Stimulated activated CD4-positive, alpha-beta T cell treated with anti-CD3 and anti-CD28 coated beads, Interleukin-12 subunit alpha, Interleukin-12 subunit beta, amount 100 ng/mL, for 48 hours (primary cell): ENCODE measurements at places on chromosomes 1 and 21.

- no peak for DNase-seq
Observed at GRCh38 chr1:6454856-6455751, 10.9 kb downstream of the TNFRSF25 start.

GRCh38 chr1:109605381-109605780 is 14.0 kb downstream of the GNAT2 start:
- no peak for DNase-seq

DNA sequence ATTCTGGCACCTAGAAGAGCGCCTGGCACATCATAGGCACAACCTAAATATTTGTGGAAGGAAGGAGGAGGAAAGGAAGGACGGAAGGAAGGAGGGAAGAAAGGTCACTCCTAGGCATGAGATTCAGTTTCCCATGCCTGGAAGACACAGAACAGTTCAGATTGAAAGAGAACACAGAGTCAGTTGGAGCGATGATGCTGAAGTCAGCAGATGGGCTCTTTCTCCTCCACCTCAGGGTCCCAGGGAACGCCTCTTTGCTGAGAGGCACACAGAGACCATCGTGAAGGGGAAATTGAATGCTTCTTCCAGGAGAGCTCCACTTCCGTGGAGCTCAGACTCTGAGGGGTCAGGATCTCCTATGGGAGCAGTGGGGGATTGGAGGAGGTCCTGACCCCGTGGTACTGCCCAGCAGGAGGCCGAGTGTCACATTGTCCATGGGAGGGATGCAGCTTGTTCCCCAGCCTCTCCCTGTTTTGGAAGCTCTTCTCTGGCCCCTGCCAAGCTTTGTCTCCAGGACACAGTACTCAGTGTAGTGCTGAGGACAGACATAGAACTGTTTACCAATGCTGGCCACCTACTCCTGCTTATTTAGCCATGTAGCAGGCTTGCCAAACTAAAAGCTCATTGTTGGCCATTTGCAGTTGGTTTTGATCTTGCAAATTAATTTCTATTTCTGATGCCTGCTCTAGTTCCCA is 2.4 kb downstream of the MYBPHL start:
- DNase-seq, result no peak

- no peak for DNase-seq
Observed at GRCh38 chr1:55584526-55585401, 369.6 kb upstream of the USP24 start.

DNA sequence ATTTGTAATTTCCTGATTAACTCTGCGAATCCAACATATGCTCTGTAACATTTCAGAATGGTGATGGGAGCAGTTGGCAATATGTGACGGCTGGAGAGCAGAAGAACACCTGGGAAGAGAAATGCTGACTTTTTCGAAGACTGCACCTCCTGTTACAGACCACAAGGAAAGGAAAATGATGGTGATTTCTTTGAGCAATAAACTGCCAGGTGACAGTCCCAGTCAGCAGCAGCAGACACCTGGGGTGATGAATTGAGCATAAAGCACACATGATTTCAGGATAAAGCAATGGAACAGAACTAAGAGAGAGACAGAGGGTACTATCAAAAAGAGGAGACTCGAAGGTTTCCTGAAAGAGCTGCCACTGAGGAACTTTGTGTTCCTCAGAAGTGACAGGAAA is 528.6 kb downstream of the NEGR1 start:
- DNase-seq, result no peak

DNA sequence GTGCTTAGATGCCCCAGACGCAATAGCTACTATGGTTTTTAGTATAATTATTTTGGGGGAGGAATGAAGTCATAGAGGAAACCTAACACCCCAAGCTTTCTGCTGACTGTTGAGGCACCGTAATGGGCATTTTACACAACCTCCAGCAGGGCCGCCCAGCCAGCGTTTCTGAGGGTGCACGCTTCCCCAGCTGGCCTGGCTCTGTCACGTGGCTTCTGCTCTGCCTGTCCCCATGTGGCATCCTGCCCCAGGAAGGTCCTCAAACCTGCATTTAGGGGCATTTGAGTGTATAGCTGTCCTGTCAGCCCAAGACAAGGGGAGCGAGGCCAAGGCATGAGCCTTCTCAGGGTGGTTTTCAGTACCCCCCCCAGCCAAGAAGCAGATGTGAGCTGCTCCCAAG is 10.4 kb upstream of the NEK2 start:
- no peak for DNase-seq
